ENCODE measurements at places on chromosomes 16 and 17. TPM values are rescaled to one million over a fixed set of nuclear protein-coding genes. Genes with fewer than 3 reads are reported as not detected.
A peak's percentile ranks its signal among the peaks of the same experiment; 100 is the strongest.

DNA sequence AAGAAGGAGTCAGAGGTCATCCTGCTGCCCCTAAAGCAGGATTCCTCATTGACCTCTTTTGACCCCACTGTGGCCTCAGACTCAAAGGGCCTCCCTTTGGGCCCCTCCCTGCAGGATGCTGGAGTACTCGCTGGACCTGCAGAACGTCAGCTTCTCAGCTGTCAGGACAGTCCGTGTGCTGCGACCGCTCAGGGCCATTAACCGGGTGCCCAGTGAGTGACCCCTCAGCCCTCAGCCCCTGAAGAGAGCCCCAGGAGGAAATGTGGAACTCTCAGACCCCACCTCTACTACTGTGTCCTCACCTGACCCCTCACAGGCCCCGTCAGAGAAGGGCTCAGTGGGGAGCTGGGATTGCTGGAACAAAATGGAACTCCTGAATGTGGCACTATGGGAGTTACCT is 9.1 kb downstream of the CACNA1G start:
- H3K4me1 ChIP-seq: peaks cover 28% of the 10 kb centered on the region
- H3K27ac ChIP-seq: no peak overlapping the region
- no peak overlapping the region for H3K4me3 ChIP-seq
- no peak for DNase-seq

- H3K4me1 ChIP-seq: no peaks in the 10 kb centered on the region
- H3K27ac ChIP-seq: no peak overlapping the region
- DNase-seq: no peak
- H3K27me3 ChIP-seq: peaks cover 17% of the 10 kb centered on the region
- H3K36me3 ChIP-seq: no peaks in the 10 kb centered on the region
These were observed 48.6 kb upstream of the XYLT1 start for GRCh38 chr16:17519101-17519955.

GRCh38 chr16:50012182-50012581 is 12.8 kb upstream of the CNEP1R1 start:
- H3K27me3 ChIP-seq: peaks cover 5% of the 10 kb centered on the region
- DNase-seq: no peak
- no peak overlapping the region for H3K27ac ChIP-seq

DNA sequence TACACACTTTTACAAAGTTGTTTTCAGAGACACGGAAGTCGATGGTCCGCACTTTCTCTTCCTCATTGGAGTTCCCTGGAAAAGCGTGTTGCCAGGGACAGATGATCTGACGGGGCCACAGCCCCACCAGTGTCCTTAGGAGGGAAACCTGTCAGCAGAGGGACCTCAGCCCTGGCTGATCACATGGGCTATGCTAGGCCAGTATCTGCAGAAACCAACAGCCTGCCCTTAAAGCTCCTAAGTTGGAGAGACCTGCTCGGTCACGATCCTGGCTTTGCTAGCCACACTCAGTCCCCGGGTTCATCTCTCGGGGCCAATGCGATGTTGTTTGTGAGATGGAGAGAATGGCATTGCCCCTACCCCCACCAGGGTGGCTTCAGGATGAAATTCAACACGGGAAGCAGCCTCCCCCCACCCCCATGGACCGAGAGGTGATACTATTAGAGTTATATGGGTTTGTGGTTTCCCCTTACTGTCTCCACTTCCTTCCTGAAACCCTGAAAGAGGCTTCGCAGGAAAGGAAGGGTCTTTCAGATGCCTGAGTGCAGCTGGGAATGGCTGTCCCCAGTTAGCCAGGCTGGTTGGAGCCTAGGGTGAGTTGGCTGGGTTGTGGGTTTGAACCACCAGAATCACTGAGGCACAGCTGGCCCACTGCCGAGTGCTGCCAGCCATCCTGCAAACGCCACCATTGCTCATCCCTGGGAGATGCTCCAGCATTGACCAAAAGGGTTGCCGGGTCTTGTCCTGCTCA is 16.6 kb downstream of the RMI2 start:
- peak overlapping the region; percentile 78 for H3K27ac ChIP-seq
- H3K27me3 ChIP-seq: no peaks in the 10 kb centered on the region
- no peak for DNase-seq

DNA sequence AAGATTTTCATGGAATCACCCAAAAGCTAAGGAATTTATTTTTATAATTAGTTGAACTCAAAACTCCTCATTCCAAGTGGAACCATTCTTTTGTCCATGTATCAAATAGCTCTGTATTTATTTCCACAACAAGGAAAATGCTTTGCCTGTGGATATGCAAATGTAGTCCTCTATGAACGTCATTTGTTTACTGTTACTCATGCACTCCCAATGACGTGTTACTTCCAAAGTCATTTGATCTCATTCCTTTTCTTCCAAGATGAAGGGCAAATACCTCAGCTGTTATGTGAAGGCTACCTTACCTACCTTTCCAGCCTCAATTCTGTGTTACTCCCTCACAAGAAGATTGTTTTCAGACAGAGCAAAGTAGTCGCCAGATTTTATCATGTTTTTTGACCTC is 83.7 kb downstream of the ITFG1 start:
- peaks cover 39% of the 10 kb centered on the region for H3K4me1 ChIP-seq
- H3K27ac ChIP-seq: peak overlapping the region; percentile 64
- no peaks in the 10 kb centered on the region for H3K36me3 ChIP-seq
- no peaks in the 10 kb centered on the region for H3K27me3 ChIP-seq
- no peak for DNase-seq

GRCh38 chr17:42536048-42536371 is at the start of gene NAGLU:
Gene NAGLU, plus strand, starts transcription at chr17:42536241. Its CDS starts 32 bp downstream, at chr17:42536273.
- H3K4me3 ChIP-seq: peak within 1 kb of the TSS; percentile 74
- peak; percentile 86 for DNase-seq
- H3K36me3 ChIP-seq: peaks cover 5% of the 10 kb centered on the region
- peaks cover 22% of the 10 kb centered on the region for H3K27me3 ChIP-seq
- H3K4me1 ChIP-seq: peaks cover 31% of the 10 kb centered on the region

DNA sequence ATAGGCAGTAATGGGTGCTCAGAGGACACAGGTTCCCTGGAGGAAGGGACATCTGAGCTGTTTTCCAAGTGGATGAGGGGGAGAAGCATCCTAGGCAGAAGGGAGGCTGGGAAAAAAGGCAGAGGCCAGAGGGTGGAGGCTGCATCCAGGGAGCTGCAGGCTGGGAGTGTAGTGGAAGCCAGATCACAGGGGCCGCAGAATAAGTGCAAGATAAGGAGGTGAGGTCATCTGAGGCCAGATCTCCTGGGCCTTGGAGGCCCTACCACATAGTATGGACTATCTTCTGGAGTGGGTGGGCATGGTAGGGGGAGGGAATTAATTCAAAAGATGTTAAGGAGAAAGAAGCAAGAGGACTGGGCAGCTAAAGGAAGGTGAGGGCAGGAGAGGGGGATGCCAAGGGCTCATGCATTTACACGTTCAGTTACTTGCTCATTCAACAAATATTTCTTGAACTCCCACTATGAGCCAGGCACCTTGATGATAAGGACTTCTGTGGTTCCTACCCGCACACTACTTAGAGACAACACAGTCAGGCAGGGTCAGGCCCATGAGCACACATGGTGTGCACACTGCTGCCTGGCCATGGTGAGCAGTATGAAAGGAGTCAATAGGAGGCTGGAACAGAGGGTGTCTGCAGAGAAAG is 2.4 kb upstream of the RIPOR1 start:
- peaks cover 91% of the 10 kb centered on the region for H3K27me3 ChIP-seq
- H3K36me3 ChIP-seq: no peaks in the 10 kb centered on the region

- peak overlapping the region; percentile 87 for H3K4me3 ChIP-seq
- H3K36me3 ChIP-seq: no peaks in the 10 kb centered on the region
These were observed 1.7 kb upstream of the ANKRD13B start for GRCh38 chr17:29591146-29591736.

DNA sequence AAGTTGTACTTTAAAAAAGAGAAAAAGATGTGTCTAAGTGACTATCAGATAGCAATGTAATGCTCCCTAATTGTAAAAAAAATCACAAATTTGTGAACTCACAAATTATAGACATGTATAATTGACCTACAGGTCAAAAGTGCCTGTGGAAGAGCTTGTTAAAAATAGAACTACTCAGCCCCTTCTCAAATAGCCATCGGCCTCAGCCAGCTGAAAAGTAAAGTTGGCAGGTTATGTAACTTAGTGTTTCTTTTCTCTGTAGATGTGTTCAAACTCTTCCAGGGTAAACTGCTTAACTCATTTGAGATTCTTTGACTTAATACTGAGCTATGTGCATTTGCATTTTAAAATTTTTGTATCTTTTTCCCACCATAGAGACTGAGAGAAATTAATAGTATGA is 13.3 kb downstream of the AKTIP start:
- no peak overlapping the region for H3K4me3 ChIP-seq
- no peak overlapping the region for H3K27ac ChIP-seq
- DNase-seq: no peak
- H3K4me1 ChIP-seq: no peaks in the 10 kb centered on the region

DNA sequence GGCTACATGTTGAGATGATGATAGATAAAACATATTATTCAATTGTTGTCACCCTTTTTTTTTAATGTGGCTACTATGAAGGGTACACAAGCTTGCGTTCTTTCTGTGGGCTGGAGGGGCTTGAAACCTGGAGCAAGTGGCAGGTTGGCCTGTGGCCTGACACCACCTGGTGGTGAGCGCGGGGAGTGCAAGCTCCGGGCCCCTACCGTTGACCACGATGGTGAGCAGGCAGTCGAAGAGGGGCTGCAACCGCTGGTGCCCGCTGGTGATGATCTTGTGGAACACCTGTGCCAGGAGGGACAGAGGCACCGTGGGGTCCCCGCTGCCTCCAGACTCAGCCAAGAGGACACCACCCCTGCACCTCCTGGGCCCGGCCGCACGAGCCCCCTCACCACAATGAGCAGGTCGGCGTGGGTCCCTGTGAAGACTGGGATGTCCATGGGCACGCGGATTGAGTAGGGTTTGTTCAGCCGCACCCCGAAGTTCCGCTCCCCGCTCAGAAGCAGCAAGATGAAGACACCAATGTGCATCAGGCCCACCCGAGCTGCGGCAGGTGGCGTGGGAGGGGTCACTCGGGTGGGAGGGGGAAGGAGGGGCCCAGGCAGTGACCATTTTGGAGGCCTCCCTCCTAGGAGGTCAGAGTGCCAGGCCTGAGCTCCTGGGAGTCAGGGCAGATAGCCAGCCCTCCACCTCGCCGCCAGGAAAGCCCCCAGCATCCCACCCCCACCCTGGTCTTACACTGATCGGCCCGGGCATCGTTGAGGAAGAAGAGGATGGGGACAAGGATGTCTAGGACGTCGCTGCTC is 14.4 kb downstream of the HID1 start:
- peaks cover 16% of the 10 kb centered on the region for H3K27me3 ChIP-seq
- peaks cover 5% of the 10 kb centered on the region for H3K4me1 ChIP-seq
- H3K36me3 ChIP-seq: no peaks in the 10 kb centered on the region

DNA sequence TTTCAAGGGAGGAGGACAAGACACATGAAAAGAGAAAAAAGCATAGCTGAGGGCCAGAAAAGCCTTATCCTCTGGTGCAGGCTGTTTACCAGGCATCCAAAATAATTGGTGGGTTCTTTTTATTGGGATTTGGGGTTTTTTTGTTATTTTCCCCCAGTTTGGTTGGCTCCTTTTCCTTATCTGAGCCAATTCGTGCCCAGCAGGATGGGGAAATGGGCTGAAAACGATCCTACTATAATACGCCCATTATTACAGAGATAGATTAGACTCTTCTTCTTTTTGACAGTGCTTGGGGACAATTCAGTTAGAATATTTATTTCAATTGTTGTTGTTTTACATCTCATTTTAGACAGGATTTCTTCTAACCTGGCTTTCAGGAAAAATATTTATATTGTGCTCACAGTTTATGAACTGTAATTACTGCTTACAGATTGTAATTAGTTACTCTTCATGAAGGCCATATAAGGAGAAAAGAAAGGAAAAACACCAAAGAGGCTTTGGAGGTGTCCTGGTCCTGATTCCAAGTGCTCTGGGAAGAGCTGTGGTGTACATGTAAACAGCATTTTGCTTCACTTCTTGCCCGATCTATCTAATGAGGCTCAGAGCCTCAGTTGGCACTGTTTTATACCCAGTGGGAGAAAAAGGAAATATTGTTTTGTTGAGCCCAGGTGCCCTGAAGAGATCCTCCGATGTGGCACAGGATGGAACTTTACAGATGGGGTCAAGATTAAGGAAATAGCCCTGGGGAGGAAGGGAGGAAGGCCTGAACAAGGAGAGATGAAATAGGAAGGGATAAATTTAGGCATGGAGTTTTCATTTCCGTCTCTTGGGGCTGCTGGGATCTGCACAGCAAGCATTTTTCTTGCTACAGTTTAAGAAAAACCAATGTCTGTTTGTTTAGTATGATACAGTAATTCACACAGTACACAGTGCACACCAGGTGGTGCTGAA is 611 bp upstream of the ANKRD40 start:
- no peaks in the 10 kb centered on the region for H3K27me3 ChIP-seq
- H3K4me3 ChIP-seq: peak overlapping the region; percentile 91
- peak overlapping the region; percentile 87 for H3K27ac ChIP-seq

- no peaks in the 10 kb centered on the region for H3K27me3 ChIP-seq
- no peak overlapping the region for H3K4me3 ChIP-seq
- no peak for DNase-seq
- H3K4me1 ChIP-seq: peaks cover 30% of the 10 kb centered on the region
These were observed 105.4 kb downstream of the FTO start for GRCh38 chr16:53809088-53809932.

DNA sequence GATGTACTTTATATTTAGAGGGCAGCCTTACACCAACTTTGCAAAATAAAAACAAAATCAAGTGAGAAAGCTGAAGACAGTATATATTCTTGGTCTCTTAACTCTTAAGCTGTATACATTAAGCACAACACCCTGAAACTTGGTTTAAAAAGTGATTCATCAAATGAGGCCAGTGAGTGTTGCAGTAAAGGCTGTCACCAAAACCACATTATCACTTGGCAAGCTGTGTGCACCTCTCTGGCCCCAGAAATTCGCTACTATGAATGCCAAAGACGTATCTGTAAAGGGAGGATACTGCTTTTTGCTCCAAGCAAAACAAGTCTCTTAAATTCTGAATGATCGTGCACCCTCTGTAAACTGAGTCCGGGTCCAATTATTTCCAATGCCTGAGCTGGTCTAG is 163.9 kb downstream of the ZFHX3 start:
- no peak overlapping the region for H3K4me3 ChIP-seq
- no peaks in the 10 kb centered on the region for H3K36me3 ChIP-seq
- no peak overlapping the region for H3K27ac ChIP-seq

- H3K4me1 ChIP-seq: peaks cover 30% of the 10 kb centered on the region
- no peaks in the 10 kb centered on the region for H3K36me3 ChIP-seq
- peak overlapping the region; percentile 81 for H3K4me3 ChIP-seq
- H3K27me3 ChIP-seq: peaks cover 13% of the 10 kb centered on the region
These were observed 915 bp downstream of the AHSP start for GRCh38 chr16:31528523-31529107.

CTRB1 gene
- 5.7 TPM for total RNA-seq

STH gene
- not detected for total RNA-seq

SULT1A4 gene
- 2.1 TPM for total RNA-seq

RRAD gene
- total RNA-seq: 0.52 TPM

ADAP2 gene
- total RNA-seq: 0.69 TPM

GPR179 gene
- 0.46 TPM for total RNA-seq

CA5A gene
- not detected for total RNA-seq
